Endothelial cell (in vitro differentiated cells): ENCODE measurements at places on chromosomes 5 and 9. TPM values are rescaled to one million over a fixed set of nuclear protein-coding genes. Genes with fewer than 3 reads are reported as not detected.

Gene SPATA31C1
- total RNA-seq = not detected

Gene IL5
- not detected for total RNA-seq

Gene TMEM215
- 0.18 TPM for total RNA-seq

Gene NIPAL4
- not detected for total RNA-seq

Gene PPP1R2B
- not detected for total RNA-seq

Gene PCDHGB7
- total RNA-seq = 45.2 TPM

Gene FAM13B
- total RNA-seq = 31.2 TPM

Gene UHRF2
- total RNA-seq = 55.5 TPM

Gene QRFP
- not detected for total RNA-seq

Gene CDH9
- not detected for total RNA-seq

Gene EIF4EBP3
- 16.4 TPM for total RNA-seq

Gene FOXD4L5
- total RNA-seq = 0.10 TPM

Gene SPINK13
- total RNA-seq = not detected

Gene CETN3
- total RNA-seq = 20.4 TPM

Gene DTWD2
- total RNA-seq = 2.7 TPM

Gene PCDHA1
- 0.13 TPM for total RNA-seq

Gene TXNDC8
- total RNA-seq = not detected

Gene ACTL7A
- total RNA-seq = not detected

Gene COL15A1
- total RNA-seq = 24.0 TPM

Gene IL4
- total RNA-seq = not detected

Gene LRRC19
- total RNA-seq = not detected

Gene HARS1
- 75.0 TPM for total RNA-seq

Gene TAF1L
- not detected for total RNA-seq
